Aorta (tissue), 5 donors: ENCODE measurements at places on chromosomes 7 and 10. TPM values are rescaled to one million over a fixed set of nuclear protein-coding genes. Genes with fewer than 3 reads are reported as not detected.

Gene ADRA2A
- total RNA-seq, result 11.4 TPM

DNA sequence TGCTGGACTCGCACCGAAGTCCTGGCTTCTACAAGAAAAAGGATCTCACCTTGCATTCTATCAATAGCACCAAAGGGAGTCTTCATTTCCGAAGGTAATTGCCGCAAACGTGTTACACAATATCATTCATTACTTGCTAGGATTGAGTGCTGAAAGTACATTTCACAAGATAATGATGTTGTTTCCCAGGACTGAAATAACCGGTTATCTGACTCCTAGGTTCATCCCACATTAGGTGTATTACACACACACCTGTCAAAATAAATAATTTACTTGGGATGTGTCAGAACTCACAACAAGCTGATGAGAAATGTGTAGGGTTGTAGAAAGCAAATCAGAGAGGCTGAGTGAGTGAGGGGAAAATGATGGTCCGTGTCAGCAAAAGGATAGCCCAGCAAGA lies 219.4 kb upstream of the RHOBTB1 start:
- DNase-seq, result no peak

Gene SPDYE9
- not detected for total RNA-seq

DNA sequence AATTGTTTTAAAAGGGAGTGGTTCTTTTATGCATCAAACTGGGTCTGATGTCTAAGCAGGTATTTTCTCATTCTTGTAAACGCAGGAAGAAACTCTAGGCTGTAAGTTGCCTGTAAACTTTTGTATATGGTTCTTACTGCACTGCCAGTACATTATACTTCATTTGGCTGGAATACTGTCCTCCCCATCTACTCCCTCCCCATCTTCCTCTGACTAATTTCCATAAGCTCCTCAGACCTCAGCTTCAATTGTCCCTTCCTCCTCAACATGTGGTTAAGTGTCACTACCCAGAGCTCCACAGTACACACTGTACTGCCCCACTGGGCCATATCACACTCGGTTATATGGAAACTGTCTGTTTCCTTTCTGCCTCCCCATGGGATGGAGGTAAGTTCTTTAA lies 161.4 kb upstream of the MDFIC start:
- no peak for DNase-seq

Gene TTYH3
- 58.9 TPM for total RNA-seq

GRCh38 chr7:47180516-47180826 lies 401.4 kb downstream of the TNS3 start:
- DNase-seq, result no peak

GRCh38 chr7:65219623-65220022 lies 154.0 kb upstream of the ZNF92 start:
- DNase-seq, result no peak

Gene ADCY1
- total RNA-seq, result 3.3 TPM

GRCh38 chr10:112689327-112690072 lies 242.5 kb downstream of the VTI1A start:
- DNase-seq, result peak; percentile 60

DNA sequence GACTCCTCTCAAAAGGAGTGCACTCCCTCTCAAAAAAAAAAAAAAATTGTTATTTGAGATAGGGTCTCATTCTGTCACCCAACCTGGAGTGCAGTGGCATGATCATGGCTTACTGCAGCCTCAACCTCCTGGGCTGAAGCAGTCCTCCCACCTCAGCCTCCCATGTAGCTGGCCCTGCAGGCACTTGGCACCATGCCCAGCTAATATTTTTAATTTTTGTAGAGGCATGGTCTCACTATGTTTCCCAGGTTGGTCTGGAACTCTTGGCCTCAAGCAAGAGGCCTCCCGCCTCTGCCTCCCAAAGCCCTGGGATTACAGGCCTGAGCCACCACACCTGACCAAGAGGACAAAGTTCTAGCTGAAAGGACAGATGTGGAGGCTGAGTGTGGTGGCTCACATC lies 120.3 kb downstream of the EPC1 start:
- no peak for DNase-seq

DNA sequence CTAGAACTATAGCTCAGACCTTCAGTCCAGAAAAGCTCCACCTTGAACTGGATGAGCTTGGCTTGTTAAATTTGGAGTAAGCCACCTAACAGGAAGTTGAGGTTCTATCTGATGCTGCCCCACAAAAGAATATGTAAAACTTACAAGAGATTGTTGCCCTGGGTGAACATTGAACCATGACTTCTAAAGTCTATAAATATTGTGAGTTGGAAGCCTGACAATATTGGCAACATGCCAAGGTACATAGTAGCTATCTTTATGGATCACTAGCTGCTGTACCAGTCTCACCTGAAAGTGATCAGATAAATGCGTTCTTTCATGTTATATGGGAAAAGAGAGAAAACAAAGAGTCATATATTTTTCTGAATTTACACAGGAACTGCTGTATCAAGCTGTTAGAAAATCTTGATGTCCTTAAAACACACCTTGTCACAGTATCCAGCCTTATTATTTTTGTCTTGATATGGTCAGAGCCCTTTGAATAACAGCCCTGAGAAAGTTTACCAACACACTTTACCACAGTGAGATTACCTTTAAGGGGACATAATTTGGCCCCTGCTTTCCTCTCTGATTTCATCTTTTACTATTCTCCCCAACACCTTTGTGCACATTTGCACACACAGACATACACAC lies 92.0 kb downstream of the LSMEM1 start:
- DNase-seq, result no peak

DNA sequence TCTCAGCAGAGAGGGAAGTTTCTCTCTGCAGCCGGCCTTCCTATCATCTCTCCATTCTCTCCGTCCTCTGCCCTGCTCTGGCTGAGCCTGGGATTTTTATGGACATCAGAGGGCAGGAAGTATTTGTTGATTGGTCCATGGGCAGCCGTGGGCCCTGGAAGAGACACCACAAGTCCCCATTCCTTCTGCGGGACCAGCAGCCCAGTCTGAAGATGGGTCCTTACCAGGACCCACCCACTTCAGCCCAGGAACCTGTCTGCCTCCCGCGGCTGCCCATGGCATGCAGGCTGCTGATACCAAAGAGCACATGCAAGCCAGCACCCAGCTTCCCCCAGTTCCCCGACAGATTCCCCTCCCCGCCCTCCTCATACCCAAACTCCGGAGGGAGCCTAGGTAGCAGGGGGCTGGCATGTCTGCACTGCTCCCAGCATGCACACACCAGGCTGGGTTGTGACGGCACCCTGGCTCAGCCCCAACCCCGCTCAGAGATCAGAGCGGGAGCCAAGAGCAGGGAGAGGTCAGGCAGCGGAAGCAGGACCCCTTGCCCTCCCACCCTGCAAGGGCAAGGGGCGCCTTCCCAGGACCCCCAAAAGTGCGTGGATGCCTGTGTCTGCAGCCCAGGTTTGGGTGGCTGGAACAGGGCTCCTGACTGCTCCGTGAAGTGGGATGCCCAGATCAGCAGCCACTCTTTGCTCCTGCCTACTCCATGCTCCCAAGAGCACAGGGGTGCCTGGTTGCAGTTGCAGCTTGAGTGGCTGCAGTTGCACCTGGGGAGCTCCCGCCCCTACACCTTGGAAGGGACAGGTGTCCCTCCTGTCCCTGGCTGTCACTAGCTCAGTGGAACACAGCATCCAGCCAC lies 538.6 kb upstream of the POT1 start:
- DNase-seq, result peak; percentile 57
